ENCODE measurements at places on chromosomes 4 and X.

DNA sequence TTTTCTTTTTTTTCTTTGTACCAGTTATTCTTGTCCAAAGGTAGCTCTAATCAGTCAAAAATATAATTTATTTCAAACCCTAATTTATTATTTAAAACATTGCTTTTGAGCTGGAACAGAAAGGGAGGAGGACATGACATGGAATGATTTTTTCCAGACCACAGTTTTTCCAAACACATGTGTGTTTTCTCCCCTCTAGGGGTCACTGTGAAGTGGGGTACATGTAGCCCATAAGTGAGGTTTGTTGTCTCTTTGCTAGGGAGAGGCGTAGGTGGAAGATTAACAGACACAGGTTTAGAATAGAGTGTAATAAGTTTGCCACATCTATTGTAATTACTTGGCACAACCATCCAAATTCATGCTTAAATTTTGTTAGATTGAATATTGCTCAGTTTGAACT is 83.0 kb downstream of the TNIP2 start:
- DNase-seq = no peak

DNA sequence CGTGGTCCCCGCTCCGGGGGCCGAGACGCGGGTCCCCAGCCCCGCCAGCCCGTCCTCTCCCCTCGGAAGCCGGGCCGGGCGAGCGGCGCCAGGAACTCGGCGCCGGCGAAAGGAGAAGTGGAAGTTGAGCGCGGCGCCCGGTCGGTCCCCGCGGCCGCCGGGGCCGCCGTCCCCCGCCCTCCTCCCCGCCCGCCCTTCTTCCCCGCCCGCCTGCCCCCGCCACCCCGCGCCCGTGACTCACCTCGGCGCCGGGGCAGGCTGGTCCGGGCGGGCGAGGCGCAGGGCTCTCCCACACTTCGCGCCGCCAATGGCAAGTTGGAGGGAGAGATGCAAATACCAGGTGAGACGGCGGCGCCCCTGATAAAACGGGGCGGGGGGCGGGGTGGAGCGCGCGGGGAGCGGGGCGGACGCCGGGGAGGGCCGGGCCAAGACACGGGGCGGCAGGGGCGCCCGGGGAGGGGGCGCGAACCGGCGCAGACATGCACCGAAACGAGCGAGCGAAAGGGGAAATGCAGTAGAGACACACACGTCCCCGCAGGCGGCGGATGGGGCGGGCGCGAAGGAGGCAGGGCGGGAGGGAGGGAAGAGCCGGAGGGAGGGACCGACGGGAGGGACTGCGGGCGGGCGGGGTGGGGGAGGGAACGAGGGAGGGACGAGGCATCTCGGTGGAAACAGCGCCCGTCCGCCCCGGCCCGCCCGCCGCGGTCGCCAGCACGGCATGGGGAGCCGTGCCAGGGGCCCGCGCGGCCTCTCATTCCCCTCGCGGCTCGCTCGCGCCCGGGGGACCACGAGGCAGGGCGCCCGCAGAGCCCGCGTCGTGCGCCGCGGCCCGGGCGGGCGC is at the start of gene ELF4:
ELF4 (minus strand) TSS at position 119 of the 841 bp plus-strand sequence. CDS start 29,167 bp downstream, outside the sequence.
- DNase-seq = peak; percentile 71

DNA sequence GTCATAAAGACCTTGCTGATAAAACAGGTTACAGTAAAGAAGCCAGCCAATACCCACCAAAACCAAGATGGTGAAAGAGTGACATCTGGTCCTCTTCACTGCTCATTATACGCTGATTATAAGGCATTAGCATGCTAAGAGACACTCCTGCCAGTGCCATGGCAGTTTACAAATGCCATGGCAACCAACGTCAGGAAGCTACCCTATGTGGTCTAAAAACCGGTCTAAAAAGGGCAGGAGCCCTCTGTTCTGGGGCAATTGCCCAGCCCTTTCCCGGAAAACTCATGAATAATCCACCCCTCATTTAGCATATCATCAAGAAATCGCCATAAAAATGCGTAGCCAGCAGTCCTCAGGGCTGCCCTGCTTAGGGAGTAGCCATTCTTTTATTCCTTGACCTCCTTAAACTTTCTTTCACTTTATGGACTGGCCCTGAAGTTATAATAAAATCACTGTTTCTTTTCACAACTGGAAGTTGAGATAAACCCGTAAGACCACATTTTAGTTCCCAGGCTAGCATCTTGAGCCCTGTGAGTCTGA is 260.5 kb upstream of the FAT1 start:
- DNase-seq = no peak

DNA sequence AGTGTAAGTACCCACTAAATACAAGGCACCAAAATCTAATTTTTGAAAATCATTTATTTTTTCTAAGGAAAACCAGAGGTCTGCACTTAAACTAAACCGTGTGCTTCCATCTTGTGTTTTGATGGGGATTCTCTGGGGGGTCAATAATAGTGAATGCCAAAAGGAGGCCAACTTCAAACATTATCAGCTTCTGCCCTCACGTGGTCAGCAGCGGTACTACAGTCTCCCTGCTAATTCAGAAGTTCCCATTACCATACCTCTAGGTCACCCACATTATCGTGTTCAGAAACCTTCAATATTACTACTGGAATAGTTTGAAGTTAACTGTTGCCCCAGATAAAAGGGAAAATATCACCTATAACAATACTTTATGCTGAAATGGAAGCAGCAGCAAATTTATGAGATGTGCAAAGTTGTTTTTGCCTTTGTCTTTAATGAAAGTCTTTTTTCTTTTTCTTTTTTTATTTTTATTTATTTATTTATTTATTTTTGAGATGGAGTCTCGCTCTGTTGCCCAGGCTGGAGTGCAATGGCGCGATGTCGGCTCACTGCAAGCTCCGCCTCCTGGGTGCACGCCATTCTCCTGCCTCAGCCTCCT is 17.3 kb downstream of the CTPS2 start:
- peak; percentile 38 for DNase-seq

Measured in germinal center (tissue), 1 donor.